Activated CD8-positive, alpha-beta memory T cell treated with anti-CD3 and anti-CD28 coated beads, Interleukin-2, amount 10 ng/mL, durations not matched to agents 7 days and 5 days (primary cell): ENCODE measurements at places on chromosomes 16 and 17.

- no peak for DNase-seq
Observed at GRCh38 chr17:76870377-76870714, 2.1 kb downstream of the MGAT5B start.

DNA sequence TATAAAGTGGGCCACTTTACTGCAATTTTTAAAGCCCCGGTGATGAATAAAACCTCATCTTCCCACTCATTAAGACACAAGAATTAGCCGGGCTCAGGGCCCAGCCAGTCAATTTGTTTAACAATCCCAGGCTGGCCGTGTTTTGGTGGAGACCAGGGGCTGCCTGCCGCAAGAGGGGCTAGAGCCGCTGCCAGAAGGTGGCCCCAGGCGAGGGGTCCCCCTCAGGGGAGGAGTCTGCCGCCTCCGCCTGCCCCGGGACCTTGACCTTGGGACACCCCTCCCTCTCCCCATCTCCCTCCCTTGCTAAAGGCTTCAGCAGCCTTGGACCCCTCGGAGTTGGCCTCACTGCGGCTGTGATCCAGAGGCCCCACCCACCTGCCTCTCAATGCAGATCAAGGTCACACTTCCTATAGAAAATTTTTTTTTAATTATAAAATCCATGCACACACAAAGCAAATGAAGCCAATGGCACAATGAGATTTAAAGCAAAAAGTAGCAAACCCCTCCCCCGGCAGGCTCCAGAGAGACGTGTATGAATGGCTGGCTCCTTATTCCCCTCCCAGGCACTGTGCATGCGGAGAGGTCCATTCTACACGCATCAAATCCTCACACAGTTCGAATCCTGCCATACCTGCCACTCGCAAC lies 23.0 kb upstream of the SLC38A10 start:
- no peak for DNase-seq

DNA sequence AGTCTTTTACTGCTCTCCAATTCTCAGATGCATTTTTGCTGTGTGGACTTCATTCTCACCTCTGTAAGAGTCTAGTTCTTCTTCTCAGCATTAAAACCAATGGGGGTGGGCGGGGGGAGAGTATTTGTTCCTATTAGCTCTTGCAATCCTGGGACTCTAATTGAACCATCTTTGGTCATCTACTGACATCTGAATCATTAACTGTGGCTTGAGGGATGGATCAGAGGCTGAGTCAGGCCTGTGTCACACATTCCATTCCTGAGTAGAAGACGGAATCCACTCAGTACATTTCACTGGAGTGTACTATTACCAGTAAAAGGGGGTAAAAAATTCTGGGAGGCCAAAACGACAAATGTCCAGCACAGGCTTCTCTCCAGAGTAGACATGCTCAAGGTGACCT lies 12.8 kb upstream of the ZNF23 start:
- DNase-seq = no peak

DNA sequence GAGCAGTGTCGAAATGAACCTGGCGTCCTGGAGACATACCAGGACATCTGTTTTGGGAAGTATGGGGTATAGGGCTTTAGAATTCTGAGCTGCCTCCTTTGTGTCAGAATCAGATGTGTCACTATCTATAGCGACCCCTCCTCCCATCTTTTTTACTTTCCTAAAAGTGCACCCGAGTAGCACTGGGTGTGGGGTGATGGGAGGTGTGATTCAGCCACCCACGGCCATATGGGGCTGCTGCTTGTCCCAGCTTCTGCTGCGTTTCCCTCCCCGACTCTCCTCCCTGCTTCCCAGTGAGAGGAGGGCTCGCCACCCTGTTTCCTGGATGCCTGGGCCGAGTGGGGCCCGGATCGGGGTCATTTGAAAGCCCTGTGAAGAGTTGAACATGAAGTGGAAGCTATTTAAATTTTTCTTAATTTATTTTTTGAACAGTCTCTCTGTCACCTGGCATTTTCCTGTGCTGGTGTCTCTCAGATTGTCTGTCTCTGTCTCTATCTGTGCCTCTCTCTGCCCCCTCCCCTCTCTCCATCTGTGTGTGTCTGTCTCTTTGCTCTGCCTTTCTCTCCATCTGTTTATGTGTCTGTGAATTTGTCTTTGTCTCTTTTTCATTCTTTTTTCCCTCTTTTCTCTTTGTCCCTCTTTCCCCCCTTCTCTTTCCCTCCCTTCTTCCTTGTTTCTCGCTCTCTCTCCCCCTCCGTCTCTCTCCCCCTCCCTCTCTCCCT lies 638.8 kb upstream of the EEF2KMT start:
- no peak for DNase-seq
